Non-pigmented ciliary epithelial cell (primary cell): ENCODE measurements at places on chromosomes 3 and 15.

DNA sequence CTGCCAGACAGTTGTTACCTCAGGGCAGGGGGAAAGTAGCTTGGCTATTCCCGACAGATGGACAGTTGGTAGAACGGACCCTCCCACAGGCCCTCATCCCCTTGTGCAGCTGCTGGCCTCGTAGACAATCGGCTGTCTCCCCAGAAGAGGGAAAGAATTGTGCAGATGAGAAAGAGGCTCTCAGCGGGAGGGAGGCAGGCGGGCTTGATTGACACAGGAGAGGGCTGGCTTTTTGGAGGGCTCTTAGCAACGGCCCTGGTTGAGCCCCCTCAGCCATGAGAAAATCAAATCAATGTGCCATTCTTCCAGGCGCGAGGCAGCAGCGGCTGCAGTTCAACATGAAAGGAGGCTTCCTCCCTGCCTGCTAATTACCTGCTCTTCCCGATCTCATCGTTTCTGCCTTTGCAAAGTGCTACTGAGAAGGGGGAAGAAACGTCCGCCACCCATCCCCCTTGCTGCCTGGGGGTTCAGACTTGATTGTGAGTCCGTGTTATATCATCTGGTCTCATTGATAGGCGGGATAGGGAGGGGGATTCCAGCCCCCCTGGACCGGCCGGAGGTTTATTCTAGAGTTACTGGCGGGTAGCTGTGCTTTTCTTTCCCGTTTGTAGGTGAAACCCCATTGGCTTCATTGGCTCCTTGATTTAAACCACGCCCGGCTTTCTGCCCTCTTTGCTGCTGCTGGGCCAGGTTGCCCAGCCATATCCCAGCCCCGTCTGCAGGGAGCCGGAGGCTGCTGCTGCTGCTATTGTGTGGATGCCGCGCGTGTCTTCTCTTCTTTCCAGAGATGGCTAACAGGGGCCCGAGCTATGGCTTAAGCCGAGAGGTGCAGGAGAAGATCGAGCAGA is at the start of gene TAGLN3:
Gene TAGLN3, plus strand, starts transcription at position 287 of the 848 bp plus-strand sequence. Its CDS starts 501 bp downstream, at position 788.
- no peak for DNase-seq

- DNase-seq: no peak
Observed at GRCh38 chr3:26015752-26016151, 225.9 kb downstream of the OXSM start.

DNA sequence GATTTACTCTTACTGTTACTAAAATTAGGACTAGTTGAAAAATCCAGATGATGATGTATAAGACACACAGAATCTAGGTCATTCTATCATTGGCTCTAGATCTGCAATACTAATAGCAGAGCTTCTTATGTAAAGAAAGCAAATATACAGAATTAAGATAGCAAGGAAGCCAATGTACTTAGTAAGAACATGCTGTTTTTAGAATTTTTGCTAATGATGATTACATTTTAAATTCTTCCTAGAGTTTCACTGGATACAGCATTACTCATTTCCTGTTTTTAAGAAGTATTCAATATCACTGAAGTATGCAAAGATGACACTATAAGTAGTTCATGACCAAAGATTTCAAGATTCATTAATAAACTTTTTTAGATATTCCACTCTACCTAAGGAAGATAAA is 60.7 kb downstream of the CFAP20DC start:
- DNase-seq: no peak

DNA sequence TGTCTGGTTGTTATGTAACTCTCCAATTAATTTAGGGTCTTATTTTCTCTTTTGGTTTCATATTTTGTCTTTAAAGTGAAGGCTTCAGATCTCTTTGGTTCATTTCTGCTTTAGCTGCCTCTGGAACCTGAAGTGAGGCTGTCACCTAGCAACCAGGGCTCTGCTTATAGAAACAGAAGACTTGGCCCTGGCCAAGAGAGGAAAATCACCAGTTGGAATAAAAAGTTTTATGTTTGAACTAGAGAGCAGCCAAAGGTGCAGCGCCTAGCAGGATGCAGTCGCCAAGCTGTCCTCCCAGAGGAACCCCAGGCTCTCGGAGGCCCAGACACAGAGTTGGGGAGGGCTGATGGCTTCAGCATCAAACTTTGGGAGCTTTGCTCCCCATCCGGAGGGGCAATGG is 41.1 kb downstream of the LYZL4 start:
- no peak for DNase-seq

- no peak for DNase-seq
Observed at GRCh38 chr15:45641374-45641781, 6.5 kb downstream of the SQOR start.

DNA sequence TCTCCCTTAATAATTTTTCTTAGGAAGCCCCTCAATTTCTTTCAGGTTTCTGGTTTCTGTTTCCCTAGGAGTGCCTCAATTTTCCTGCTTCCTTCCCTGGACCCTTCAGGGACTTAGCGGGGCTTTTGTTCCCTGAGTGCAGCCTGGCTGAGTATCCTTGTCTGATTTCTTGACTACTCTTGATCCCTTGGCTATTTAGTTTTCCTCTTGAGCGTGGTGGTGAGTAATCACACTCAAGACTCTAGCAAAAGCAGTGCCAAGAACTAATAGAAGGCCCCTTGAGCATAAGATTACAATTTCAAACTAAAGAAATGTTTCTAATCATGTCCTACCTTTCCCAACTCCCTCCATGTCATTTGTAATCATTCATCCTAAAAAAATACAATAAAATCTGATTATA is 94.3 kb upstream of the C3orf80 start:
- DNase-seq: peak; percentile 43

DNA sequence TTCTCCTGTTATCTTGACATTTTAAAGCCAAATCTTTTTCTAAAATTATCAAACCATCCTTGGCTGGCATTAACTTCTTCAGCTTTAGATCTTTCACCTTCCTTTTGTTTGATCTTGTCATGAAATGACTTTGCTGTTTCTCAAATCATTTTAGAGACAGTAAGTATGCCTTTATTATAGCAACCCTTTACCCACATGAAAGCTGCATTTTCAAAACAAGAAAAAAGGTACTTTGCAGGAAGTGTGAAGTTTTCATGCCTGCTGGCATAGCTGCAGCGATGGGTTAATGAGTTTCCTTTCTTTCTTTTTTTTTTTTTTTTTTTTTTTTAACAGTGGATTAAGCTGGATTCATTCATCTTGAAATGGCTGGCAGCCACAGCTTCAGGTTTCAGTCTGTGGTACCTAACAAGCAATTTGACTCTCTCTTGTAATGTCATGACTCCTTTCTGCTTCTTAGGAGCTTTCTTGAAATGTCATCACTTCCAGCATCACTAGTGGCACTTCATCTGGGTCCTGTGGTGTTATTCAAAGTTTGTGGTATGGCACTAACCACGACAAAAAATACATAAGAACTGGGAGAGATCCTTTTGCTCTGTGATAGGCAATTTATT is 18.8 kb downstream of the SLC25A26 start:
- no peak for DNase-seq

DNA sequence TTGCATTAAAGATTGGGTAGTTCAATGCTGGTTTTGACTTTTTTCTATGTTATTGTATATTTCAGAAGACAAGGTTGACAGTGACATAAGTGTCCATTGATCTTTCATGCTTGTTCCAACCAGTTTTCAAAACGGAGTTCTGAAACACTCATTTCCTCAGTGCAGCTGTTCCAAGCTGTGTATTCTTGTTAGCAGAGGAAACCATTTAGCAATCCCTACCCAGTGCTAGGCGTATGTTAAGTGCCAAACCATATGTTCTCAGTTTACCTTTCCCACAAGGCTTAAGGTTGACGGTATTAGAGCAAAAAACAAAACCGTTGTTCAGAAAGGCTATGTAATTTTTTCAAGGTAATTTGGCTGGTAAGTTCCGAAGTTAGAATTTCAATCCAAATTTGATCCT is 9.1 kb downstream of the ATOSA start:
- no peak for DNase-seq

- DNase-seq: no peak
Observed at GRCh38 chr3:153096731-153097131, 65.3 kb upstream of the RAP2B start.

DNA sequence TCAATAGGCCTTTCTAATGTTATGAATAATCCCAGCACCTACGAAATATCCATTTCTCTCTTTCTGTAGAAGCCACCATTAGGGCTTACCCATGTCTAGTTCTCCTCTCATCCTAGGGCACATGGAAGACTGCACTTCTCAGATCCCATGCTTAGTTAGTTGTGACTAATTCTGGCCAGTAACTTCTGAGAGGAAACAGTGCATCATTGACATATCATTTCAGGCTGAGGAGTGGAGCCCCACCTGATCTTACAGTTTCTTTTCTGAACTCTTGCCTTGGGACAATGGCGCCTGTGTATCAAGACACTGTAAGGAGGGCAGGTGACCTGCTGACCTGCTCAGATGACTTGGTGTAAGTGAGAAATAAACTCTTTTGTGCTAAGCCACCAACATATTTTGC is 39.4 kb upstream of the TBL1XR1 start:
- no peak for DNase-seq

DNA sequence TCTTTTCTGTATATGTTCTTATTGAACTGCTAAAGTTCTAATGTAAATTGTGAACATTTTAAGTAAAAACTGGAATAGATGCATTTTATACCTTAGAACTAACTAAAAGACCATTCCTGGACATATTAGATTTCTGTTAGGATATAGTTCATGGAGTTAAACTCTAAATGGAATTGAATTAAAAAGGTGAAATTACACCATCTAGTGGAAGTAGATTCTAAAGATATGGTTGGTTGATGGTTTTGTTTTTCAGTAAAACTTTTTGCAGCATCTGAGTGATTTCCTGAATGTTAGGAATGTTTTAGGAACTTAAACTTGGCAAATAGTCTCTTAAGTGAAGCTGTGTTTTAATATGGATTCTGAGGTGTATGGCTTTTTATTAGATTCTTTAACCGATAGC is 96.8 kb downstream of the SLMAP start:
- DNase-seq: no peak

GRCh38 chr3:37701734-37702433 is 159.8 kb upstream of the CTDSPL start:
- DNase-seq: no peak

GRCh38 chr15:90062973-90063769 is 39.1 kb downstream of the IDH2 start:
- no peak for DNase-seq
